ENCODE measurements at places on chromosomes 12 and 14. TPM values are rescaled to one million over a fixed set of nuclear protein-coding genes. Genes with fewer than 3 reads are reported as not detected.

TAS2R20 gene
- total RNA-seq: 2.1 TPM

TEX52 gene
- total RNA-seq: not detected

CIT gene
- 25.4 TPM for total RNA-seq

IRF2BPL gene
- 36.0 TPM for total RNA-seq

PLEKHG7 gene
- not detected for total RNA-seq

GPD1 gene
- total RNA-seq: not detected

AP1G2 gene
- 9.2 TPM for total RNA-seq

FGF23 gene
- not detected for total RNA-seq

BCL2L2 gene
- 17.2 TPM for total RNA-seq

OR6C70 gene
- not detected for total RNA-seq

GARIN6 gene
- not detected for total RNA-seq

RERG gene
- 0.26 TPM for total RNA-seq

RNF212B gene
- not detected for total RNA-seq

TAS2R50 gene
- 2.3 TPM for total RNA-seq

KRT8 gene
- 1.5 TPM for total RNA-seq

DPF3 gene
- total RNA-seq: 13.7 TPM

DHH gene
- total RNA-seq: under 0.01 TPM

CNTN1 gene
- 0.26 TPM for total RNA-seq

TCL1B gene
- total RNA-seq: not detected

MMP14 gene
- 375 TPM for total RNA-seq
